ENCODE measurements at places on chromosomes 4 and X. TPM values are rescaled to one million over a fixed set of nuclear protein-coding genes. Genes with fewer than 3 reads are reported as not detected.

- no peak for DNase-seq
Observed at GRCh38 chr4:169945636-169946035, 80.6 kb downstream of the MFAP3L start.

DNA sequence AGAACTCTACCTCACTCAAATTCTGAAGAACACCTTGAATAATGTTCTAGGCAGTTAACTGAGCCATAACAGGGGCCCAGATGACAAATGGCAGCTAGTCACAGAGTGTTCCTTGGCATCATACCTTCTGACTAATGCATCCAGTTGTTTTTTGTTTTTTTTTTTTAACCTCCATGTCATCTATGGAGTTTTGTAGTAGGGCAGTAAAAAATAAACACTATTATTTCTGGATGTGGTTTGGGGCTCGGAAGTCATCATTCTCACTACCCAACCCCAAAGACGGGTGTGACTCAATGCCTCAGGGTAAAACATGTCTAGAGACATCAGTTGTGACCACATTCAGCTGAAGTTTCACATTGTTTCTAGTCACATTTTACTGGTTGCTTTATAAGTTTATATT, 31.2 kb upstream of the MCF2 start:
- DNase-seq, result no peak

DNA sequence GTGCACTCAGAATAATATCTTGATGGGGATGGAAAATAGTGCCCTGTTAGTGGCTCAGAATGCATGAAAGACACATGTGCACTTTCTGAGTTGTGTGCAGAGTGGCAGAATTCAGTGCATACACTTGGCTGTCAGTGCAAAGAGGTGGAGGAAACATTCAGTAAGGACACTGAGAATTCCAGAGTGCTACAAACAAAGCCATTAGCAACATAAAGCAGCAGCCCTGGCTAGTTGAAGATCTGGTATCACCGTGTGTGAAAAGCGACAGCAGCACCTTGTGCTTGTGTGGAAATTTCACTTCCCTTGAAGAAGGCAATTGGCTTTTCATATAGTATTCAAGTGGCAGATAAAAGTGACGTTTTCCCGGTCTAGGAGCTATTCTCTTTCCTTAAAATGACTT, 810.4 kb downstream of the TRIML1 start:
- no peak for DNase-seq

- no peak for DNase-seq
Observed at GRCh38 chrX:1400742-1401471, 9.0 kb upstream of the SLC25A6 start.

FRG2 gene
- total RNA-seq, result not detected
